ENCODE measurements at places on chromosomes 16 and 17. TPM values are rescaled to one million over a fixed set of nuclear protein-coding genes. Genes with fewer than 3 reads are reported as not detected.

DNA sequence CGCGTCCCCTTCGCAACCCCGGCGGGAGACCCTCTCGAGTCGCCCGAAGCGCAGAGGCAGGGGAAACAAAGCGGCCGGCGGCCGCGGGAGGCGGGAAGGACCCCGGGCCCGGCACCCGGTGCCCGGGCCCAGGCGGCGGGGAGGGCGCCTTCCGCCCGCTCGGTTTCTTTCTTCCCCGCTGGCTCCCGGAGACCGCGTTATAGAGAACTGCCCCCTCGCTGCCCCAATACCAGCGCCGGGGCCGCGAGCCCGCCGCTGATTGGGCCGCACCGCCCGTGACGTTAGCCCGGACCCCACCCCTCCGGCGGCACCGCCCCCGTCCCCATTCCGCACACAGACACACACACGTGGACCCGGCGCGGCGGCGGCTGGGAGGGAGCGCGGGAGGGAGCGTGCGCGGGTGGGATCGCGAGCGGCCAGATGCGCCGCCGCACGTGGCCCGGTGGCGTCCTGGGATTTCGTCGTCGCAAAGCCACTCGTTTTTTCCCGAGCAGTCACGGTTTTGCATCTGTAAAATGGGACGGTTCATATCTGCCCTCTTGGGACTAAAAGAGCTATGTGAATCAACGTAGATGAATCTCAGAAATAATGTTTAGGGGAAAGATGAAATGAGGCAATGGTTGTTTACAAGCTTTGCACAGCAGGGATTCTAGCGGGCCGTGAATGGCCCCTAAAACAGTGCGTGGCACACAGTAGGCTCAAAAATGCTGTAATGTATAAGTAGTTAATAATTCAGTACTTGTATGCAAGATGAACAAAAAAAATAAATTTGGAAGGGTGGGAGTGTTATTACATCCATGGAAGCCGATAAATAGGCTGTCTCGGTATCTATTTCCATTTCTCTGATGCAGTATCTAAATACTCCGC, at the start of gene EPOP:
EPOP (minus strand) TSS at position 209 of the 867 bp plus-strand sequence. CDS start 462 bp downstream, outside the sequence.
- peak; percentile 65 for DNase-seq

- DNase-seq = no peak
Observed at GRCh38 chr16:8200839-8201238, 389.5 kb downstream of the TMEM114 start.

GRCh38 chr17:30344283-30345088, 10.6 kb upstream of the TMIGD1 start:
- DNase-seq = no peak

GRCh38 chr17:31008374-31009041, 37.7 kb downstream of the RNF135 start:
- no peak for DNase-seq

The TEDC2 gene
- total RNA-seq = 11.0 TPM

The ABCA9 gene
- 1.1 TPM for total RNA-seq

DNA sequence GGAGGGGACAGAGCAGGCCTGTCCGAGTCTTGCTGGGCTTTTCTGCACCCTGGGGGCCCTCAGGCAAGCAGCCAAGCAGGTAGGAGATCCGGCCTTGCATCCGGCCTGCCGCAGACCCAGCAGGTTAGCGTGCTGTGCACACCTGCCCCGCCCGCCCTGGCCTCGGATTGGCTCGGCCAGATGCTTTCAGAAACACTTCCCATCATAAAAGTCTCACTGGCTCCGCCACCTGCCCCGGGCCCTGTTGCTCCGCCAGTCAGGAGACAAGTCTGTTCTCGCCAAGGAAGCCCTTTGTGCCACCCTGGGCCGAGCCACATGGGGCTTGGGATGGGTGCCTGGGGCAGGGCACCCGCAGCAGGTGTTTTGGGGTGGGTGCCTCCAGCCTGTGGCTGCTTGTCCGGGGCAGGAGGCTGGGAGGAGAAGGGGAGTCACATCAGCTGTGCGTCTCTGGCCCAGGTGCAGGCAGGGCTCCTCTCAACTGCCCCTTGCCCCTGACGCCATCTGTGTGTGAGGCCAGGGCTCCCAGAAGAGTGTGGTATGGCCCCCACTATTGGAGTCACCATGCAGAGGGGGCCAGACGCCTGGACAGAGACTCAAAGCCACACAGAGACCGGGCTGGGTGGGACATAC, 228.2 kb upstream of the GSE1 start:
- DNase-seq = no peak

The TMC8 gene
- 28.6 TPM for total RNA-seq

The KRT222 gene
- total RNA-seq = 0.19 TPM

DNA sequence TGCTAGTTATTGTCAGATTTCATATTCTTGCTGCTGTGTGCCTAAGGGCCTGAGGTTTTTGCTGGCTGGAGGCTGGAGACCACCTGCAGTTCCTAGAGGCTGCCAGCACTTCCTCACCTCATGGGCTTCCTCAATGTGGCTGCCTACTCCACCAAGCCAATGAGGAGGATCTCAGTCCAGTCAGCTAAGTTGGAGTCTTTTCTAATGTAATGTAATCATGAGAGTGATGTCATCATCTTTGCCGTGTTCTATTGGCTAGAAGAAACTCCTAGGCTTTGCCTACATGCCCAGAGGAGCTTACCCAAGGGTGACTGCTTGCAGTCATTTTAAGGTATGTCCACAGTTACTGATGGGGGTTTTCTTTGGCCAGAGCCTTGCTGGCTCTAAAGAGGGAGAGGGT, 53.0 kb downstream of the SOCS3 start:
- DNase-seq = no peak

DNA sequence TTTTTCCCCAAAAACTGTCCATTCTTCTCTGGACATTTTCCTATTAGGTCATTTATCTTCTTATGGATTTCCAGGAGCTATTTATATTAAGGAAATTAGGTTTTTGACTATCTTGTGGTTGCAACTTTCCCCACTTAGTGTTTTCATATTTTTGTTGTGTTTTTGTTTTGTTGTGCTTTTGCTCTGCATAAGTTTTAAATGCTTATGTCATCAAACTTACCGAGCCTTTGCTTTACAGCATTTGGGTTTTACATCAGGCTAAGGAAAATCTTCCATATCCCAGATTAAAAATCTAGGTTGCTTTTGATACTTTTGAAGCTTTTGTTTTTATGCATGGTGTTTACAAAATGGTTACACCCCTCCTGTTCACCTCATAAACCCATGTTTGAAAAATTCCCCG, 27.5 kb downstream of the MAF start:
- no peak for DNase-seq

The CD300LB gene
- total RNA-seq = 0.38 TPM

DNA sequence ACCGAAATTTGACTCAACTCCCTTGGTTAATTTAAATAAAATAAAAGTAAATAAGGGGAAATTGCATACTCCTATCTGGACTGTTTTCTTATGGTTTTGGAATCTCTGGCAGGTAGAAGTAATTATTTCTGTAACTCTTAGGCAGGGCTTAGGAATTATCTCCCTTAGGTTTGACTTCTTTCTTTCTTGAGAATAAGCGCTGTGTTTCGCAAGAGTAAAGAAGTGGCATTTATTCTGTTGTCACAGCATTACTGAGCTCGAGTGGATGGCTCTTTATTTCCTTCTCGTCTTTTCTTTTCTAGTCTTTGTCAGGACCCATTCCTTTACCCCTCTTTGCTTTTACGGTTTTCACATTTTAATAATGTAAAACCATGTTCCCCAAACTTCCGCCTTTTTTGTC, 633.2 kb downstream of the WWOX start:
- DNase-seq = no peak

- DNase-seq = no peak
Observed at GRCh38 chr16:77970371-77970770, 52.0 kb upstream of the CLEC3A start.

DNA sequence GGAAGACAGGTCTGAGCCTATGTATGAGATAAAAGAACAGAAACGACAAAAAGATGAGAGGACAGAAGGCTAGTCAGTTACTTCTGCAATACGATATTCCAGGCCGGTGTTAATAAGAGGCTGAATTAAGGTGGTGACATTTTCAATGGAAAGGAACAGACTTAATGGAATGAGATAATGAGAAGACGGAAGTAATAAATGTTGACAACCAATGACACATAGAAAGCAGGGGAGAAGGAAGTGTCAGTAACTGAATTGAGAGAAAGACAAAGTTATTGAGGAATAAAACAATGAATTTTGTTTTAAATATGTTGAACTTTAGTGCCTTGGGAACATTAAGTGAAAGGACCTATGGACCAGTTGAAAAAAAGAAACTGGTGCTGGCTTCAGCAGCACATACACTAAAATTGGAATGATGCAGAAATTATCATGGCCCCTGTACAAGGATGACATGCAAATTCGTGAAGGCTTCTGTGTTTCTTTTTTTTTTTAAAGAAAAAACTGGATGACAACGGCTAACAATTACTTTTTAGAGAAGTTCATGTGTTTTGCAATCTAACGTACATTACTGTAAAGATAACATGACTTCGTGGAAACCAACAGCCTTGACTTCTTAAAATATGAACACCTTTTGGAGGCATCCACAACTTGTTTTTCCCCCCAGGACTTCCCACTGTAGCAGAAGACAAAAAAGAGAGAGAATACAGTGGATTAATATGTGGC, 18.5 kb upstream of the CPD start:
- DNase-seq = no peak

Measured in thymus (tissue), 14 donors.